ENCODE measurements at places on chromosomes 1 and 21. TPM values are rescaled to one million over a fixed set of nuclear protein-coding genes. Genes with fewer than 3 reads are reported as not detected.

GRCh38 chr1:246677842-246678241 lies 46.4 kb upstream of the SCCPDH start:
- DNase-seq = no peak

- no peak for DNase-seq
Measured at GRCh38 chr1:98870959-98871903, 133.4 kb downstream of the PLPPR5 start.

GRCh38 chr1:111227434-111227833 lies at the start of gene CHI3L2:
Gene CHI3L2, plus strand, starts transcription at chr1:111227713. Its CDS starts 17 bp downstream, at chr1:111227730.
- no peak for DNase-seq

GRCh38 chr1:176949033-176949662 lies 215.4 kb downstream of the ASTN1 start:
- DNase-seq = no peak

DNA sequence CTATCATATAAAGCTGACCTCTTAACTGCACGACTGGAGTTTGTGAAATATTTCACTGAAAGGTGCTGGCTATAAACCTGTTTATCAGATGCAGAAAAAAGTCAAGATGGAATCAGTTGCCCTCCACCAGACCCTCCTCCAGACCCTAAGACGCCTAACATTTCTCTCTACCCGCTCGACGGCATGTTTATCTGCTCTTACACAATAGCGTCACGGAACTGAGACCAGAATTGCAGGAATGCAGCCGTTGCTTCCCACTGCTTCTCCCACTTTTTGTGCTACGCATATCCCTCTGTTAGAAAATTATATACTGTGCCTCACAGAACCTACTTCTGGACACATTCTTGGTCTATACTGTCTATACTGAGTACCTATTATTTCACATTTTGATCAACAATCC lies 28.2 kb upstream of the FAM131C start:
- DNase-seq = no peak

DNA sequence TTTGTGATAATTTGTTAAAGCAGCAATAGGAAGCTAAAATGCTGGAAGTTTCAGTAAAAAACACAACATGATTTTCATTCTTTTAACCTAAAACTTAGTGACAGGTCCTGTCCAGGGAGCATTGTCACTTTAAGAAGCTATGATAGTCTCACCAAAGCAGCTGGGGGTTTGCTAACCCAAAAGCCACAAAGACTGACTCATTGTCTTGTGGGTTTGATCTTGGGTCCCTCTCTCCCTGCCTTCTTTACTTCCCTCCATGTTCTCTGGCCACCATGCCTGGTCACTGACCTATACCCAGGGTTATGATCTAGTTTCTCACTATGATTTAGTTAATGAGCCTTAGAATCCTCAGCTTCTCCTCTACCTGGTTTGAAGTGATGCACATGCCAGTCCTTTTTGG lies 213.5 kb upstream of the PTGFR start:
- DNase-seq = no peak

DNA sequence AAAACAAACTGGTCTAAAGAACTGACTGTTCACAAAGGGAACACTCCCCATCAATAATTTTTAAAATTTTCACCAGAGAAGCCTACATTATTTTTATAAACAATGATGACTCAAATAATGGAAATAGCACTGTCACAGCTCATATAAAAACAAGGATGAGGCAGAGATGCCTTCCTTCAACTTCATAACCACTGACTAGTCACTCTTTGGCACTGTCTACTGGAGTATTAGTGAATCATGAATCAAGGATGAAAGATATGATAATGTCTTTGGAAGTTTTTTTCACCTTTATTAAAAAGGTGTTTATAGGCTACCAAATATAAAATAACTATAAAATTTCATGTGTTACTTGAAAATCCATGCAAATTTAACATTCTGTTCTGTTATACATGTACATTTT lies 316.9 kb downstream of the VAV3 start:
- no peak for DNase-seq

Gene PTAFR
- total RNA-seq = 17.0 TPM

Gene PDC
- total RNA-seq = not detected

Gene LRRN2
- total RNA-seq = 1.8 TPM

Gene ADORA3
- total RNA-seq = 19.5 TPM

Gene LCE2C
- not detected for total RNA-seq
